ENCODE measurements at places on chromosomes 3 and 15.
A peak's percentile ranks its signal among the peaks of the same experiment; 100 is the strongest.

DNA sequence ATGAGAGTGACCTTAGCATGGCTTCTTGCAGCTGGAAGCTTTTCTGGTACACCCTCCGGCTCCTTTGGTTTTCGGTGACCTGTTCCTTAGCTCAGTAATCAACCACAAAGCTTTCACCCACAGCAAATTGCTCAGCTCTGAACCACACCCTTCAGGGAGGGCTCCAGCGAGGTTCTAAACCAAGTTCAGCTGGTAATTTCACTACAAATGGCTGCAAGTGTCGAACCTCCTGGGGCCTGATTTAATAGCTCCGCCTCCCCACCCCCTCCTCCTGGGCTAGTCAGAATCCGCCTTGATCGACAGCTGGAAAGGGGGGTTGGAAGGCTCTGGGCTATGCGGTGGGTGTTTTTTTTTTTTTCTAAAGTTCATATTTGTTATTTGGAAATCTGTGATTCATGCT lies 150.9 kb upstream of the MCTP2 start:
- DNase-seq, result peak; percentile 6

GRCh38 chr3:113897373-113897777 lies 50.4 kb upstream of the ZDHHC23 start:
- DNase-seq, result no peak

DNA sequence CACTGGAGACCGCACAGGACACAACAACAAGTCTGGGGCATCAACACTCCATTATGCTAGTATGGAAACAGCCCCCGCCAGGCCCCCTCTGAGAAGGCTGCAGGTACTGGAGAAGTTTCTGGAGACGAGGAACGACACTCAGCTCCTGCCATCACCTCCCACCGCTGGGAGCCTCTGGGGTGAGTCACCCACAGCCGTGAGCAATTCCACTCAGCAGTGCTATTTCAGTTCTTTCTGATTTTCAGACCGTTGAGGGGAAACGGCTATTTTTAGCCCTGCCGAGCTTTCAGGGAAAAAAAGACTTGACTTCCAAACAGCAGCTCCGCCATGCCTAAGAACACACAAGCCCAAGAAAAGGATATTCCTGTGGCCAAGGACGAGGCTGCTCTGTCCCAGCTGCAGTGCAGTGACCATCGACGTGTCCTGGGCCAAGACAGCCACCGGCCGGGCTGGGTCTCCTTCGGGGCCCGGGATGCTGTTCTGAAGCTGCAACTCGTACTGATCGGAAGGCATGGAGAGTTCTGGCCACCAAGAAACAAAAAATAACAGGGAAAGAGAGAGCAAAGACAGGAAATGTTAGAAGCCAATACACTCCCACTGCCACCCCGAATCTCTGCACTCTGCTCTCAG lies 40.8 kb downstream of the NUP210 start:
- DNase-seq, result no peak

GRCh38 chr15:85318048-85318731 lies 62.2 kb upstream of the AKAP13 start:
- peak; percentile 40 for DNase-seq

DNA sequence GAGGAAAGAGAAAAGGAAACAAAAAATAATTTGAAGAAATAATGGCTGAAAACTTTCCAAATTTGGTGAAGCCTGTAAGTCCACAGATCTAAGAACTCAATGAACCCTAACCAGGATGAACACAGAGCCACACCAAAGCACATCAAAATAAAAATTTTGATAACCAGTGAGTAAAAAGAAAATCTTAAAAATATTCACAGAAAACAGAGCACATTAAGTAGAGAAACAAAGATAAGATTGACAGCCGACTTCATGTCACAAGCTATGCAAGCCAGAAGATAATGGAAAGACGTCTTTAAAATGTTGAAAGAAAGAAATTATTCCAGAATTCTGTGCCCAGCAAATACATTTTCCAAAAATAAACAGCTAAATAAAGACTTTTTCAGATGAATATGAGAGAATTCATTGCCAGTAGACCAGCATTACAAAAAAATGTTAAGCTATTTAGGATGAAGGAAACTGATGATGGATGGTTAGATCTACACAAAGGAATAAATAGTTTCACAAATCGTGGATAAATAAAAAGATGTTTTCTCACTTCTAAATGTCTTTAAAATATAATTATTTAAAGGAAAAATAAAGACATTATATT lies 140.2 kb upstream of the SKOR1 start:
- no peak for DNase-seq

GRCh38 chr15:73984208-73984979 lies 7.7 kb downstream of the STOML1 start:
- no peak for DNase-seq

GRCh38 chr3:40580494-40581091 lies 55.8 kb downstream of the ZNF621 start:
- peak; percentile 79 for DNase-seq

DNA sequence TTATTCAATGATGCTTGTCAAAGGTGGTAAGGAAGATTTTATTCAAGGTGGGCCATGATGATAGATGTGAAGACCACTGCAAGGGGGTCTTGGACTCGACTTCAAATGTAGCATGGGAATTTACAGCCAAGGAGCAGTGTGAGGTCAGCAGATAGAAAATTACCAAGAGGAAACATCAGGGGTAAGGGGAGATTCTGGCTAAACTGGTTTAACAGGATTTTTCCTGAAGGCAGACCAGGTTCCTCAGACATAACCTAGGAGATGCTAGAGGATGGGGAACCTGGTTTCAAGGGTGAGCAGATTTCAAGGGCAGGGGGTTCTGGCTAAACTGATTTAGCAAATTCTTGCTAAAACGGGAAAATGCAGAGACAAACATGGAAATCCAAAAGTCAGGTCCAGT lies 464.9 kb downstream of the TAFA4 start:
- DNase-seq, result no peak

DNA sequence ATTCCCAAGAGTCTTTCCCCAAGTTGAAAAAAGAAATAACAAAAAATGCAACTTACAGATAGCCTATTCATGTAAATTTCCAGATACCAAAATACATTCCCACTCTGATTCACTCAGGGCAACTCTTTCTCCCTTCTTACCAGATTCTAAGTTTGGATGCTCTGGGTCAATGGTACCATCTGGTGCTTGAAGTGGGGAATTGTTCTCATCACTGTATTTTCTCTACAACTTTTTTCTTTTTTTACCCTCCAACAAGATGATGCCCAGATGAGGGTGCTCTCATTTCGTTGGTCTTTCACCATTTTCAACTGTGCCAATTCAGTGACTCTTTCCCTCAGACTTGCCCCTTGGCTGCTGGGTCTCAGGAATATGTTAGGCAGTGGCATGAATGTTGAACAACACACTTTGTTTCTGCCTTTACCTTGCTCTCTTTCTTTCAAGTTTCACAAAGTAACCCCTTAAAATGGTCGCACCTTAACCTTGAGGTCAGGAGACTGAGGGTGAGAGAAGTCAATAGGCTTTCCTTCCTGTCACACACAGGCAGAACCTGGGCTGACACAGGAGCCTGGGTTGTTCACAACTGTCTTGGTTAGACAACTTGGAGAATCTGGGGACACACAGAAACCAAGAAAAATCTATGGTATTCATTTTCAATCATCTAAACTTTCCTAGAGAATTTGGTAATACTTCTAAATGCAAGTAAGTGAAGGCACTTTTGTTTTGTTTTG lies 330.7 kb upstream of the SLCO3A1 start:
- no peak for DNase-seq

DNA sequence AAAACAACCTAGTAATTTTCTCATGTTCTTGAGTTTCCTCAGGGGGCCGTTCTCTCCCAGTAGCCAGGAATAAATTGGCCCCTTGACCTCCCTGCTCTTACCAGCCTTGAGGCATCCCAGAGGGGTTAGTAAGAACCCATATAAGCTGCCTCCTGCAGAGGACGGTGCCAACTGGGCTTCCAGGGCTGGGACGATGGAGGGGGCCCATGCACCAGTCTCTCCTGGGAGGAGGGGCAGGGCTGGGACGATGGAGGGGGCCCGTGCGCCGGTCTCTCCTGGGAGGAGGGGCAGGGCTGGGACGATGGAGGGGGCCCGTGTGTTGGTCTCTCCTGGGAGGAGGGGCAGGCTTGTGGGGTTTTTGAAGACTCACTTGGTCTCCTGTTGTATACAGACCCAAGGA lies 22.0 kb downstream of the LINGO1 start:
- no peak for DNase-seq

- peak; percentile 33 for DNase-seq
These were observed 23.3 kb downstream of the CCDC13 start for GRCh38 chr3:42749753-42750231.

DNA sequence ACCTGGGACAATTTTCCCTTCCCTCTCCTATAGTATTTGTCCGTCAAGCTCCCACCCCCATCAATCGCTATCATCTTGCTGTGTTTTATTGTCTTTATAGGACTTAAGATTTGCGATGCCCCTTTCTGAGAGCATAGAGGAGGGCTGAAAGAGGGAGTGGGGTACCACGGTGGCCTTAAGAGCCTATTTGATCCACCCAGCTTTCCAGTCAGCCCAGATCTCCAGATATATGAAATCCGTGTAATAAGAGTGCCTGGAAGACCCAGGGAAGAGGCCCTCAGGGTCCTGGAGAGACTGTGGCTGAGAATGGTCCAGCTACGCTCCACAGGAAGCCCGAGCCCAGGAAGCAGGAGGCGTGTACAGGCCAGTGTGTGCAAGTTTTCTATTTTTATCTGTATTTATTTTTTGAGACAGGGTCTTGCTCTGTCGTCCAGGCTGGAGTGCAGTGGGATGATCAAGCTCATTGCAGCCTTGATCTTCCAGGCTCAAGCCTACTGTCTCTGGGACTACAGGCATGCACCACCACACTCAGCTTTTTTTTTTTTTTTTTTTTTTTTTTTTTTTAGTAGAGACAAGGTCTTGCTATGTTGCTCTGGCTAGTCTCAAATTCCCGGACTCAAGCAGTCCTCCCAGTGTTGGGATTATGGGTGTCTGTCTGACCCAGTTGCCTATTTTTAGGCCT lies 964 bp upstream of the NCKIPSD start:
- no peak for DNase-seq

DNA sequence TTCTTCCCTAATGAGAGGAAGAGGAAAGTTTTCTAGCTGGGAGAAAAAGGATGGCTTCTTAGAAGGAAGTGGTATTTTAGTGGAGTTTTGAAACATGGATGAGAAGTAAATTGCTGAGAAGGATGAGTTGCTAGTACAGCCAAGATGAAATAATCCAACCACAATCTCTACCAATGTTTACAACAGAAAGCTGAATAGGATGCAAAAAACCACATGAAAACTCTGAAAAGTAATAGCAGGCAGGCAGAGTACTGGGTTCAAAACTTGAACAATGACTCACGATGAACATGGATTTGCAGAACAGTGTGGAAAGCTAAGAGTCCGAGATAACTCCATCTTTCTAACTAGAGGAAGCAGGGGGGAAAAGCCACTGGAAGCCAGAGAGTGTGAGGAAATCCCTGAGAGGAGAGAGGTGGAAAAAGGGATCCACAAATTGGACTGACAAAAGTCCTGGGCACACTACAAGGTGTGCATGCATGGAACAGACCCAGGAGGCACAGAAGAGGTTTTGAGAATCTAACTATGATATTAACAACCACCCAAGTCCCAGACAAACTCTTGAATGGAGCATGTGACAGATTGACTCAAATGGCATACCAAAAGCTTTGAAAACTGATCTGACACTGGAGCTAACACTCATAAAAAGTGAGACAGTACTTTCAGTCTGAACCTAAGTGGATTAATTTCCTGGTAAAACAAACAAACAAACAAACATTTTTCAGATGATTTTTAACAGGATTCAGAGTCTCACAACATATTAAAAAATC lies 76.7 kb downstream of the ST6GAL1 start:
- no peak for DNase-seq

DNA sequence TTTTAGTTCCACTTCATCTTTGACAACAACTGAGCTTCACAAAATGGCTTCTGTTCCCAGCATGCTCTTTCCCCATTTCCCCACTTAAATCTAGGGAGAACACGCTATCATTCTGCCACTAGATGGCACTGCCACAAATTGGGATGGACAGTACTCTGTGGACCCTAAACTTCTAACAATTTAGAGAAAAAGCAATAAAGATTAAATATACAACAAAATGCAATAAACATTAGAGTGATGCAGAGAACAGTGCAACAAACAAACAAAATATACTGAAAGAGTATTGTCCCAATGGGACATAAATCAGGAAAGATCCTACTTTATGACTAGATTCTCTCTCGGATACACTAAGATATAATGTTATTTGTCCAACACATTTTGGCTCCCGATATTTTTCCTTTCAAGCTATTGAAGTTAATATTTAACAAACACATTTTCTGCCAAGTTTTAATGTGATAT lies 169.7 kb upstream of the TMCO5A start:
- DNase-seq, result peak; percentile 48

DNA sequence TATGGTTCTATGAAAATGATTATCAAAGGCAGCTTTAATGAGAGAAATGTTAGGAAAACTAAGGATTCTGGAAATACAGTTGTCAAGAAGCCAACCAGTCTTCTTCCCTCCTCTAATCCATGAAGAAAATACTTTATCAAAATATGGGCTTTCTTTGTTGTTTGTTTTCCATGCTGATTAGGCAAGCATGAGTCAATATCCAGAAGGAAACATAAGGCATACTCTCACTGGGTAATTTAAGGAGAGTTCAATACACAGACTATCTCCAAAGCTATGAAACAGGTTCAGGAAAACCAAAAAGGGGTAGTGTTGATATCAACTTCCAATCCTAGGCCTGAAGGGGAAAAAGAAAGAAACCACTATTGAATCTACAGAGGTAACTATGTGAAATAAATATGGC lies 68.7 kb upstream of the CMC1 start:
- DNase-seq, result no peak

DNA sequence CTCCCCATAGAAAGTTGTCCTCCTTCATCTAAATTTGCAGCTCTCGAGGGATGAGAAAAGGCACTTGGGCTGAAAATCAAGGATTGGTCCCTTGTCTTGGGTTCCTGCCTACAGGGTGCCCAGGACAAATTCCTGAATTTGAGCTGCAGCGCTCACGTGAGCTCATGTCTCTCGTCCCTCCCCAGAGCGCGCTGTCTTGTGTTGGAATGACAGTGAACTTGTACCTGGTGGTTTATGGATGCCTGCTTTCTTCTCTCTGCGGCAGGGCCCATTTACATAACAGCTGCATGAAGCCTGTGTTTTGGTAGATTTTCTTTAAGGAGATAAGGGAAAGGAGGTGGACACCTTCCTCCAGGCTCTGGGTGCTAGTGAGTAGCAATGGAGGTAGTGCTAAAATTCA lies 4.3 kb downstream of the RYR3 start:
- no peak for DNase-seq
